ENCODE measurements at places on chromosomes 2 and 18.

DNA sequence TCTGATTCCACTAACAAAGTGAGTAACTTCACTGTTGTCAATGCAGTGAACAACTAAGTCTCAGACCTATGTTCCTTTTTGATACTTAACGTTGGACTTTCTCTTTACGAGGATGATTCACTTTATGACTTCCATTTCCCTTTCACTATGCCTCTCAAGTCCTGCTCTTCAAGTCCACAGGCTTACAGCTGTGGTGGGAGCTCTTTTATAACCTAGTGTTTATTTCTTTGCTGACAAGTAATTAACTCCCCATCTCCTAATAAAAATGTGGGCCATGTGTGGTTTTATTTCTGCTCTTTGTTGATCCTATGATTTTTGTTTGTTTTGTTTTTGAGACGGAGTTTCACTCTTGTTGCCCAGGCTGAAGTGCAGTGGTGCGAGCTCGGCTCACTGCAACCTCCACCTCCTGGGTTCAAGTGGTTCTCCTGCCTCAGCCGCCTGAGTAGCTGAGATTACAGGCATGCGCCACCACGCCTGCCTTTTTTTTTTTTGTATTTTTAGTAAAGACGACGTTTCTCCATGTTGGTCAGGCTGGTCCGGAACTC lies 142.1 kb downstream of the USP34 start:
- no peak for DNase-seq

GRCh38 chr2:234136461-234136860 lies 86.0 kb downstream of the SPP2 start:
- no peak for DNase-seq

- DNase-seq: peak; percentile 70
Measured at GRCh38 chr2:89763254-89763580, 1071.7 kb downstream of the RPIA start.

DNA sequence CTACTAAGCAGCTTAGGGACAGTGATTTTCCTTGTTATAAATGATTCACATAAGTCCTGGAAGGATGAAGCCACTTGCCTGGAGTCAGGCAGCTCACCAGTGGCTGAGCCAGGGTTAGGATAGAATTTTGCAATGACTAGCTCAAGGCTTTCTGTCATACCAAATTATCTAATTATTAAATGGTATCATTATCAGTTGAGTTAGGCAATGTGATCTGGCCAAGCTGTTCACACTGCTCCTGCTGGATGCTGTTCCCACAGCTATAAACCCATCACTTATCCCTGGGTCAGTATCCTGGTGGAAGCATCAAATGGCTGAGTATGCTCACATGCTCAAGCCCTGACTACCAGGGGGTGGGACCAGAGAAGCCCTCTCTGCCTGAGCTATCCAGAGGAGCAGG lies 235.2 kb downstream of the MTX2 start:
- no peak for DNase-seq

DNA sequence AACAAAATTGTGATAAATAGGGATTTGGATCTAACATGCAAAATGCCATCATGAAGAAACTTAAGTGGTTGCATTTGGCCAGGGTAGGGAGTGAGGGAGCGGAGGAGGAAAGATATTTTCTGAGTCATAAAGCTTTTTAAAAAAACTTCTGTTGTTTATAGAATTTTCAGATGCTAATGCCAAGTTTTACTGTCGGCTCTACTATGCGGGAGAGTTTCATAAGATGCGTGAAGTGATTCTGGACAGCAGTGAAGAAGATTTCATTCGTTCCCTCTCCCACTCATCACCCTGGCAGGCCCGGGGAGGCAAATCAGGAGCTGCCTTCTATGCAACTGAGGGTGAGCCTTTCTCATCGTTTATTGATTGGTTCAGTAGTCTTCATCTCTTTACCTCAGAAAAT lies 56.0 kb upstream of the PTH2R start:
- DNase-seq: no peak

DNA sequence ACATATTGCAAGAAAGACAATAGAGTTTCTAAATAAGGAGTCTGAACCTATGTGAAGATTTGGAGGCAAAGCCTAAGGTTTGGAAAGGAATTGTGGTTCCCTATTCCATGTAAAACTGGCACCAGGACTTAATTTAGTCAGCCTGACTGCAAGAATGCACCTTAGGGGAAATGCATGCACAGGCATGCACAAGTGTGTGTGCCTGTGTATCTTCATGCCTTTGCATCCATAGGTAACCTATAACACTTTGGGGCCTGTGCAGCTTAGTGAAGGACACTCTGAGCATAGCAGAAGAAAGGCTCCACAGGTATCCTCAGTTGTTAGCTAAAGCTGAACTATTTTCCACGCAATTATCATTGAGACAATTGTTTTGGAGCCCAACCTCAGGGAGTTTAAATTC lies 73.4 kb downstream of the RPRM start:
- DNase-seq: no peak

- peak; percentile 38 for DNase-seq
Measured at GRCh38 chr2:33321876-33322483, 154.5 kb upstream of the RASGRP3 start.

DNA sequence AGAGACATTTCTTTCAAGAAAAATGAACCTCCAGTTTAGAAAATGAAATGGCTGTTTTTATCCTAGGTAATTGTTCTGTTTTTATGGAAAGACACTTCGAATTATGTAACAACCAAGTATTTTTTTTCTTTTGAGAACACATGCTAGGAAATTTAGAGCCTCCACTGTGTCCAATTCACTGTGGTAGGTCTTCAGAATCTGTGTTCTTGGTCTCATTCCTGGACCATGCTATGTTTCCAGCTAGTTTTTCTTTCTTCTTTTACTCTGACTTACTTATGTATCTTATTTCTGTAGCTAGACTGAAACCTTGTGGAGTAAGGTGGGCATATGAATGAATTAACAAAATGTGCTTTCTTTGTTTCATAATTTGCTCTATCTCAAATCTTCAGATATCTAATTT lies 391.7 kb upstream of the KLHL29 start:
- no peak for DNase-seq

GRCh38 chr2:222450021-222450420 lies 25.7 kb downstream of the SGPP2 start:
- DNase-seq: no peak

DNA sequence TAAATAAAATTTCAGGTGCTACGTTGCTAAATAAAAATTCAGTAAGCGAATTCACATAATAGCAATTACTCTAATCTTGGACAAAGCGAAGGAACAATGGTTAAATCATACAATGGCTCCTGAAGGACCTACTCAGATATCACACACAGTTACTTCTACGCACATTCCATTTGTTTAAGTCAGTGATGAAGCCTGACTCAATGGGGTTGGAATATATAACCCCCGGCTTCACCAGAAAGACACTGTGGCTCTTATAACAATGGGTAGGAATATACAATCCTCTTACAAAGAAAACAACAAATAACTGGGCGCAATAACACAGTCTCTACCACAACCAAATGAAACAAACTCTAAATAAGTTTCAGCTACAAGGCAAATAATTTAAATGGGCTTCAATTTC lies 349.5 kb downstream of the IRS1 start:
- DNase-seq: no peak

DNA sequence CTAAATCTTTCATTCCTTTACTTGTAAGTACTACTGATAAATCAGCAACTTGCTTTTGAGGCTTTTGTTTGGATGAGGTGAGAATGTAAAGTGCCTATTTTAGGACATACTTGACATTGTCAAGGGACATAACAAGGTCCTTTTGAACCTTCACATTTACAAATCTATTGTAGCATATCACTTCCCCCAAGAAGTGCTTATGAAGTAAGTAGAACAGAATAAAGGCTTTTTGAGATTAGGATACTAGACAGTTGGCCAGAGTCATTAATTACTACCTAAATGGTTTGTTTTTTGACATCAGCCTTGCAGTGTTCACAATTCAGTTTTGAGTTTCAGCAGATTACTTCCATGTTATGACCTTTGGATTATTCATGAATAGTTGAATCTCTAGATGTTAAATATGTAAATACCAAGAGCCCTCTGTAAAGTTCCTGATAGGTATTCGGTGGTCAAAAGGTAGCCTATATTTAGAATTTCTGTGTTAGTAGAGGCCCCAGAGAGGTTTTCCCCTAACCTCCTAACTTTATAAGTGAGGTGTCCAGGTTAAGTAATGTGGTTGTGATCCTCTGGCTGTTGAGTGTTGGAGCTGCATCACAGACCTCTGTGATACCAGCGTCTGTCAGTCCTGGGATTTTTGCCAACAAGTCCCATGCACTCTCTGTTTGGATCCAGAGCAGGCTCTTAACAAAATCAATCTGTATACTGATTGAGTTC lies 67.2 kb downstream of the LCLAT1 start:
- DNase-seq: peak; percentile 69

DNA sequence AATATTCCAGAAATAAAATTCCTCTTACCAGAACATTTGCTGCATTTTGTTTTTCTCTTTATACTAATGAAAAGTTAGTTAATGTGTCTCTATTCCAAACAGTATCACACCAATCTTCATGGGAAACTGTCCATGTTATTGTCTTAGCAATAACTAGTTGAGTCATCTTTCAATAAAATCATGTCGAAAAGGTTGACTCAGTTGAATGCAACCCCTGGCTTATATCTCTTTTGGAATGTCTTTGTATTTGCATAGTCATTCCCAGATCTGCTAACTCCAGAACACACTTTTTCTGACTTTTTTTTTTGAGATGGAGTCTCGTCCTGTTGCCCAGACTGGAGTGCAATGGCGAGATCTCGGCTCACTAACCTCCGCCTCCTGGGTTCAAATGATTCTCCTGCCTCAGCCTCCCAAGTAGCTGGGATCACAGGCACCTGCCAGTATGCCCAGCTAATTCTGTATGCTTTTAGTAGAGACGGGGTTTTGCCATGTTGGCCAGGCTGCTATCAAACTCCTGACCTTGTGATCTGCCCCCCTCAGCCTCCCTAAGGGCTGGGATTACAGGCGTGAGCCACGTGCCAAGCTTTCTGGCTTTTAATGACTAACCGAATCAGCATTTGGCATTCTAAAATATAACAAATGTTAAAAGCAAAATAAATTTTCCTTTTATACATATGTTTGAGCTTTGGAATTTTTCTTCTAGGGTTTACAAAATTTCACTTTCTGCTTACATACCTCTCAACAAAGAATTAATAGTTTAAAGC lies 133.2 kb upstream of the GULP1 start:
- no peak for DNase-seq

DNA sequence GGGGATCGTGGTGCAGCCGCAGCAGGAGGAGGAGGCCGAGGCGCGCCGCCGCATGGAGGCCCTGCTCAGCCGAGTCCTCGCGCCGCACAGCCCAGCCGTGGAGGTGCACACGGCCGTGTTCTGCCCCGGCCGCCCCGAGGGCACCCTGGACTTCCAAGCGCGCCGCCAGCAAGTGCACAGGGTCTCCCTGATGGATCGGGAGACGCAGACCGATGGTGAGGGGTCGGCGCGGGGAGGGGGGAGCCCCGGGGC lies 5.1 kb upstream of the SPATA3 start:
- no peak for DNase-seq

GRCh38 chr2:7962161-7962560 lies 719.7 kb upstream of the ID2 start:
- DNase-seq: no peak

GRCh38 chr2:16270441-16270840 lies 330.1 kb downstream of the MYCN start:
- DNase-seq: no peak

- no peak for DNase-seq
Measured at GRCh38 chr2:240505910-240506309, 51.9 kb downstream of the ANKMY1 start.

GRCh38 chr18:44358402-44358801 lies 322.3 kb upstream of the SETBP1 start:
- no peak for DNase-seq

DNA sequence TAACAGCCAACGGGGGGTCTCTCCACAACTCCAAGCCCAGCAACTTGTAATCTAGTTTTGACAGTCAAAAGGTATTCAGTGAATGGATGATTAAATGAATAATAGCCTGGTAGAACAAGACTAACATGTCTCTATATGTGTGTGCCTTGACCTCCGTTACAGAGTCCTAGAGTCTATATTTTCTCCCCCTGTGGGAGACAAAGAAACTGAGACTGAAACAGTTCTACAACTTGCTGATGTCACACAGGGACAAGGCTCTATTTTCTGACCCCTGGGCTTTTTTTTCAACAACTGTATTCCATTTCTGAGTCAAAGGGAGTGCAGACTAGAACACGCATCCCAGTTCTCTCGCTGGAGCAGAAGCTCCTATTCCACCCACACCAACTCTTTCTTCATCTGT lies 223.6 kb upstream of the AGAP1 start:
- no peak for DNase-seq

DNA sequence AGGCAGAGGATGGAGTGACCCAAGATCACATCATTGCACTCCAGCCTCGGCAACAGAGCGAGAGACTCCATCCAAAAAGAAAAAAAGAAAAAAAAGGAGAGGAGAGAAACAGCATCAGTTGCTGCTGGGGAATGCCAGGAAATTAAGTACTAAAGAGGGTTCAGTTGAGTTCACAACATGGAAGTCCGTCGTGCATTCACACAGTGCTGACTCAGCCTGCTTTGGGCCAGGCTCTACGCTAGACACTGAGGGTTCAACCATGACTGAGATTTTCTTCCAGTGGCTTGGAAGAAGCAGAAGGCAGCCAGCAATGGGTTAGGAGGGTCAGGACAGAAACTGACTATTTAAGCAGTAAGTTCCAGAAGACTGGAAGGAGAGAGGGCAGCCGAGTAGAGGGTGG lies 108.8 kb downstream of the FMNL2 start:
- no peak for DNase-seq

- no peak for DNase-seq
Measured at GRCh38 chr18:50844960-50845359, 25.1 kb upstream of the MRO start.

GRCh38 chr2:26630669-26631360 lies 10.4 kb downstream of the CIB4 start:
- no peak for DNase-seq

- no peak for DNase-seq
Measured at GRCh38 chr2:169572821-169573159, 875 bp downstream of the FASTKD1 start.

DNA sequence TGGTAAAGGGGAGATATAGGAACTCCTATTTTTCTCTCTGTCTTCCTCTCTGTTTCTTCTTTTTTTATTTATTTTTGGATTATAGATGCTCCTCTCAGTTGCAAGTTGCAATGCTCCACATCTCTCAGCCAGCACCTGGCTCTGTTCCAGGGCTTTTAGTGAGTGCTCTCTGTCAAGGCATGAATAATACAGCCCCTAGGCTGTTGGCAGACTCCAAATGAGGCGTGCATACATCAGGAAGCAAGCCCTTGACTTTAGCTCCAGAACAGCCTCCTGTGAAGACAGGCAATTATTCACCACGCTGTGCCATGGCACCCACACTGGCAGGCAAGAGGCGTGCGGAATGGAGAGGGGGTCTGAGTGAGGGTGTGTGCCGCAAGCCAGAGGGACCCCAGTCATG lies 228.1 kb upstream of the PXDN start:
- no peak for DNase-seq

- peak; percentile 65 for DNase-seq
Measured at GRCh38 chr2:127647242-127648190, 1.6 kb downstream of the GPR17 start.

GRCh38 chr18:49569724-49570123 lies 7.9 kb downstream of the LIPG start:
- DNase-seq: no peak

Measured in heart left ventricle (tissue), 16 donors.